ENCODE measurements at places on chromosomes 1 and 21.

DNA sequence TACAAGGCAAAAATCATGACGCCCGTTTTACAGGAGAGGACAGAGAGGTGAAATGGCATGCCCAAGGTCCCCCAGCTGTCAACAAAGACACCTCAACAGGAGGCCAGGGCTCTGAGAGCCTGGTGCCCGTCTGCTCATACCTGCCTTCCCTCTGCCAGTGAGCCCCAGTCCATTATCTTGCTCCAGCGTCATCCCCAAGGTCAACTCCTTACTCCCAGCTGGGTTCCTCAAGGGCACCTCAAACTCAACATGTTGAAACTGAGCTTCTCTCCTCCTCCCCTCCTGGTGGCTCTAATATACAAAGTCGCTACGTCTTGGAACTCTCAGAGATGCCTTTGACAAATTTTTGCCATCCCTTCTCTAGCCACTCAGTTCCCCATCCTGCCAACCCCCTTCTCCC lies 3.2 kb downstream of the PBXIP1 start:
- DNase-seq = no peak

- DNase-seq = no peak
Measured at GRCh38 chr1:77164434-77164944, 54.7 kb downstream of the PIGK start.

DNA sequence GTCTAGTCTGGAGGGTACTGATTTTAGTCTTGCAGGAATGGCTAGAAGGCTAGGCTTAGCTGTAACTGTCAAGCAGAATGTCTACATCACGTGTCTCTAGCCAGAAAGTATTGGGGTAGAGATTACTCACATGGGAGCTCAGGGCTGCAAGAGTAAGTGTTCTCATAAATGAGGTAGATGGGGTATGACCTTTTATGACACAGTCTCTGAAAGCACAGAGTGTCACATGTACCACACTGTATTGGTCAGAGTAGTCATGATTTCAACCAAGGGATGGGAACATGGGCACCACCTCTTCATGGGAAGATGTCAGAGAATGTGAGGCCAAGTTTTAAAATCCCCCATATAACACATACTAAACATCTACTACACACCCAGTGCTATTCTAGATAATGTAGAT lies 2.9 kb downstream of the FYB2 start:
- DNase-seq = peak; percentile 6

GRCh38 chr1:173447224-173447623 lies 29.9 kb upstream of the PRDX6 start:
- DNase-seq = no peak

GRCh38 chr1:167499664-167500101 lies 18.6 kb downstream of the CD247 start:
- no peak for DNase-seq

GRCh38 chr1:78745111-78745510 lies 95.5 kb downstream of the IFI44 start:
- DNase-seq = no peak

DNA sequence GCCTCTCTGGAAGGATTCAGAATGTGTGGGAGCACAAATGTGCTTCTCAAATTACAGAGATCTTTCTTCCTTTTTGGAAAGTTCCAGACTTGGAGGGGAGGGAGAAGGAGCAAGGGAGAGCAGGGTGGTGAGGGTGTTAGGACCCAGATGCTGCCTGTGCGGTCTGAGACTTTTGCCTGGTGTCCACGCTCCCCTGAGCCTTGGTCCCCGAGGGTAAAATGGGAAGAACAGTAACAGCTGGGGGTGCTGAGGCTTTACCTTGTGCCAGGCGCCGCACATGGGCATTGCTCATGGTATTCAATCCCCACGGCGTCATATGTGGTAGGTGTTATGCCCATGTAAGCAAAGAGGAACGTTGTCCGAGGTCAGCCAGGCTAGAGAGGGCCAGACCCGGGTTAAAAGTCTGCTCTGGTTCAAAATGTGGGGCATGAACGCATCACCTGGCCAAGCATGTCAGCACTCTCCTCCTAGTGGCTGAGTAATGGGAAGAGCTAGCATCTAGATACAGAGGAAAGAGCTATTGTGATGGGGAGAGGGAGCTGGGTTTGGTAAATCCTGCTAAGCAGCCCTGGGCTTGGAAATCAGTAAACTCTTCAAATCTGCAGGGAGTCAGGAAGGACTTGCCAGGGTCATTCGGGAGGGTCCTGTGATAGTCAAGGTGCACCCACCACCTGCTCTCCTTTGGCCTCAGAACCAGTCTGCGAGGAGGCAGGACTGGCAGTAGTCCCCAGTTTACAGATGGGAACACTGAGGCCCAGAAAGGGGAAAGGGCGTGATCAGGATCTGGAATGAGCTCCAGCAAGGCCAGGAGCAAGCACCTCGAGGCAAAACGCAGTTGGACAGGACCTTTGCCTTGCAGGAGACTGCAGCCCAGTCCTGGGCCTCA lies 4.5 kb upstream of the RUNX3 start:
- no peak for DNase-seq

DNA sequence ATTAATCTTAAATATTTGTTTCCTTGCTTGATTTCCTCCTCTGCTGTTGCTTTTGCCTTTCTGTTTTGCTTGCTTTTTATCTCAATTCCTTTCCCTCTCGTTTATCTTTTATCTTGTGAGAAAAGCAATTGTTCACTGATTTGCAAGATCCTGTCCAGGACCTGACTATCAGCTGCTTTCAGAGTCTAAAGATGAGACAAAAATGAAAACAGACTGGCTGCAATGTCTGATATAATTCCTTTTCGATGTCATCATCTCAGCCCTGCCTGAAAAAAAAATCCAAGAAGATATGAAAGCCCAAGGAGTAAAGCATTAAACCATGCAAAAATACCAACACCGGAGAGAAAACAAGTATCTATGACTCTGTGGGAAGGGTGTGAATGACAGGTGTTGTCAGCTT lies 225.5 kb downstream of the PATJ start:
- no peak for DNase-seq

DNA sequence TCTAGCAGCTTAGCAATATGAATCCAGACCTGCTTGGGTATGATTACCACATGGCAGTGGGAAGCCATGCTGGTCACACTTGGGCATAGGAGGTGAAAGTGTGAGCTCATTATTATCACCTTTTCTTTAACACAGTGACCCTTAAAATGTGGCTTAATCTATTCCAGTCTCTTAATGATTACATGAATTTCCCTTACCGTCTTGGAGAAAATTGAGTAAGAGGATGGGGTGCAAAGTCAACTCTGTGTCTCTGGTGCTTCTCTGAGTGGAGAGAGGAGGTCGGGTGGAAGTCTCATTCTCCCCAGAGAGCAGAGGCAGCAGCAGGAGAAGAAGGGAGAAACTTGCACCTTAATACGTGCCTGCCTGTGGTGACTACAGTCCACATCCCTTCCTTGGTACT lies 91.3 kb downstream of the FGGY start:
- no peak for DNase-seq

DNA sequence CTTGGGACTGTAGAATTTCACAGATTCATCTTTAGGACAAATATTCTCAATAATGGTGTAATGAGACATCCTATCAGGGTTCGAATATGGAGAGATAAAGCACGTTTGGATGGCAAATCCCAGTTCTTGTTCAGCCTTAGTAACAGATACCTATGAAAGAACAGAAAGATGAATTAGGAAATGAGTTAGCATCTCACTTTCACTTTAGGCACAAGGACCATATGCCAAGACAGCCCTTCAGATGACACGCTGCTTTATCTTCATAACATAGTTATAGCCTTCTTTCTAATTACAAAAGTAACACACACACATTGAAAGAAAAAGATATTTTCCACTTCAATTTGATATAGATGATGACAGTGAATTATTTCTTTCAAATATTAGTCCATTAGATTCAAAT lies 173.6 kb downstream of the TGFBR3 start:
- DNase-seq = no peak

- peak; percentile 92 for DNase-seq
Measured at GRCh38 chr1:39954870-39955546, at the start of gene MFSD2A. Gene MFSD2A, plus strand, starts transcription at chr1:39955145. Its CDS starts 148 bp downstream, at chr1:39955293.

DNA sequence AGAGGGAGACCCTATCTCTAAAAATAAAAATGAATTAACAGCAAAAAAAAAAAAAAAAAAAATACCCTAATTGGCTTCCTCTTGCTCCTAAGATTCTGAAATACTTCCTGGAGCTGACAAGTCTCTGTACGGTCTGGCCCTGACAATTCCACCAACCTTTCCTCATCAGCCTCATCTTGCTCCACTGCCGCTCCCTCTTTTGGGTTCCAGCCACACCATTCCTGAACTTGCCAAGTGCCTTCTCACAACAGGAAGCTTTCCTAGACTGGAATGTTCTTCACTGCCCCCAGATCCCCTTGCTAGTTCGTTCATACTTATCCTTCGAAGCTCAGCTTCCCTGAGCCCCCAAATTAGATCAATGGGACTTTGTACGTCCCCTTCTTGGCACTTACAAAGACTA lies 37.0 kb downstream of the AKNAD1 start:
- DNase-seq = no peak

DNA sequence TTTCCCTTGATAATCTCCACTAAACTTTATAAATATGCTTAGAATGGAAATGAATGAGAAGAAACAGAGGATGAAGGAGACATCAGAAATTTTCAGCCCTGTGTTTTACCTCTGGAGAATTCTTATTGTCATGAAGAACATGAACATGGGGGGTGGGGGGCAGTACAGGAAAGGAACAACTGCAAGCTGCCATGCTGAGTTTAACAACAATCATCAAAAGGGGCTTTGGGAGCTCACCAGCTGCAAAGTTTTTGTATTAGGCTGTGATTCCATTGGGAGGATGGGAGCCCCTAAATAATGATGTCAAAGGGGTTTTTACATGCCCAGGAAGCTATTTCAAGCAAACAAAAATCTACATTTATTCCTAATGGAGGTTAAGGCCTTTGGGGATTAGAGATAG lies 103.3 kb downstream of the AKT3 start:
- DNase-seq = no peak

GRCh38 chr1:234692966-234693580 lies 83.1 kb upstream of the IRF2BP2 start:
- no peak for DNase-seq

- DNase-seq = no peak
Measured at GRCh38 chr1:87064986-87065385, 150.6 kb downstream of the HS2ST1 start.

DNA sequence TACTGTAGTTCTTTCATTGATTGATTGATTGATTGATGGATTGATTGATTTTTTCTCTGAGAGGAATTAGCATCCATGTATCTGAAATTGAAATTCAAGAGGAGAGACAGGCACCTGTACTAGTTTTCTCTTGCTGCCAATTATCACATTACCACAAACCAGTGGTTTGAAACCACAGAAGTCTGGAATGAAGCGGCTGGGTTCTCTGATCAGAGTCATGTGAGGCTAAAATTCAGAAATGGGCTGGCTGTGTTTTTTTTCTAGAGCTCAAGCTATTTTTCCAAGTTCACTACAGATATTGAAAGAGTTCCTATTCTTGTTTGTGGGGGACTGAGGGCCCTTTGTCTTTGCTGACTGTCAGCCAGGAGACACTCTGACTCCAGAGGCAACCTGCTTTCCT lies 10.0 kb downstream of the NBPF3 start:
- DNase-seq = peak; percentile 19

GRCh38 chr1:214446772-214447556 lies 104.4 kb downstream of the PTPN14 start:
- DNase-seq = peak; percentile 68

- peak; percentile 7 for DNase-seq
Measured at GRCh38 chr1:34164771-34165391, at the start of gene CSMD2. Gene CSMD2, minus strand, starts transcription at chr1:34165230. Its CDS starts 133 bp downstream, at chr1:34165097.

- DNase-seq = no peak
Measured at GRCh38 chr1:81563632-81564031, 237.1 kb upstream of the ADGRL2 start.

GRCh38 chr1:153779781-153780541 lies 4.8 kb downstream of the SLC27A3 start:
- DNase-seq = no peak

DNA sequence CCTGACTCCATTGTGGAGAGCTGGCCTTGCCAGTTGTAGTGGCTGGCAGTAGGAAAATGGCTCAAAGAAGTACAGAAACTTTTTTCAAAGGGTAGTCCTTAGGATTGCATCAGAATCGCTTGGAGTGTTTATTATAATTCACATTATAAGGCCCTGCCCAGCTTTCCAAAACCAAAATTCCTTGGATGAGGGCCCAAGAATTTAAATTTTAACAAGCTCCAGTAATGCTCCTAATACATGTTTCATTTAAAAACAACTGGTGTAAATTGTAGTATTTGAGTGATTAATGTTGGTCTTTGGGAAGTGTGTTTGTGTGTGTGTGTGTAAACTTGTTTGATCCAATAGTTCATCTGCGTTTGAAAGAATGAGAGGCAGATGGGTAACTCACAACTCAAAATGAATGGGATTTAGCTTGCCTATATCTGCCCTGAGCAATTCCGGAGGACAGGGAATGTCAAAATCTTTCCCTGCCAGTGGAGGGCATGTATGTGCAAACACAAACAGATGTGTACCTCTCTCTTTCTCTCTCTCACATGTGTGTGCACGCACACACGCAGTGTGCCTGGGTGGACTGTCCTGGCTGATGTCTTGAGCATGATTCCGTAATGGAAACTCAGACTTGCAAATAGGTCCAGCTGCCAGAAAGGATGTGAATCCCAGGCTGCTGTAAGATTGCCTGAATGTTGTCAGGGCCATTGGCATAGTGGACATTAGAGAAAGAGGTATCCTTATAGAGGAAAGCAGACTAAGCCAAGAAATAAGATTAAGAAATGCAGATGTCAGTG lies 293.1 kb downstream of the LMX1A start:
- peak; percentile 17 for DNase-seq

DNA sequence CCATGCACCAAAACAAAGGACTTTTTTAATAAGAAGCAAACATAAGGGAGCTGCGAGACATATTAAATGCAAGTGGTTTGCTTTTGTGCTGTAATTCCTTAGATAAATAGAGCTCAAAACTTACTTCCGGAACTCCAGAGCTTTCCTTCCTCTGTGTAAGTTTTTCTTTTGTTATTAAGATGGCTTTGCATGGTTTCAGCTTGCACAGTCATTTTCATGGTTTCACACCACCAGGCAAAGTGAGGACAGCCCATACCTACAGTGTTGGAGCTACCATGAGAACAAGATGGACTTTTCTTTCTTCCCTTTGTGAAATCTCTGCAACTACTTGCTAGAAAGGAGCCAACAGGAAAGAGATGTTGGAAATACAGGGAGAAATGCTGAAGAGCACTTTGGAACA lies 368.0 kb downstream of the SETD4 start:
- DNase-seq = no peak

- no peak for DNase-seq
Measured at GRCh38 chr1:234427950-234428646, 50.9 kb downstream of the TARBP1 start.

DNA sequence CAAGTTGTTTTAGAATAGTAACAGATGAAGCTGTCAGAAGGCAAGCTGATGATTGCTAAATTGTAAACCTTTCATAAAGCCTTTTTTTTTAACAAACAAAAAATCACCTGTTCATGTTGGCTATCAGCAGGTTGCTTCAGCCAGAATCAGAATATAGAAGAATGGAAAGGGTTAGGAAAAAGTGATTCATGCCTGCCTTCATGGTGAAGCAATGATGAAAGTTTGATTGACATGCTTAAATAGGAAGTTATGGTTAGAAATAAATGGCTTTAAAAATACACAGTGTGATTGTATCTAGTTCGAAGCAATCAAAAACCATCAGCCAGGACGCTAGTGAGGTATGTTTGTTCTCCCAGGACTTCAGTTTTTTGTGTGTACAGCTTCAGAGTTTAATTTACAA lies 37.9 kb downstream of the GABPA start:
- no peak for DNase-seq
